ENCODE measurements at places on chromosomes 13 and 19.

DNA sequence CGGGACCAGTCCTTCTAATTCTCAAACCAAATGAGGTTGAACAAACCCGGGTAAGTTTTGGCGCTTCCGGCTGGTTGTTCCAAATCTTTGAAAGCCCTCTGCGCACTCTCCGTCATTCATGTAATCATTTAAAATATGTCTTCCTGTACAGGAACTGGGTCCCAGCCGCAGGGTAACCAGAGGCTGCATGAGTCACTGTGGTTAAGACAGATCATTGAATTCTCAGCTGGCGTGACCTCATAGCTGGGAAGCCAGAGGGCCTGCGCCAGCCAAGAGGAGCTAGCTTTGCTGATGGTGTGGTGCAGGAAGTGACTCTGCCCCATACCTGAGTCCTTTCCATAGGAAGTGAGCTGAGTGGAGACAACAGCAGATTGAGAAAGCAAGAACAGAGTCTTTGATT, 135.2 kb downstream of the TSHZ3 start:
- DNase-seq, result no peak

- DNase-seq, result no peak
These were observed 2.1 kb downstream of the NKPD1 start for GRCh38 chr19:45158503-45159209.

DNA sequence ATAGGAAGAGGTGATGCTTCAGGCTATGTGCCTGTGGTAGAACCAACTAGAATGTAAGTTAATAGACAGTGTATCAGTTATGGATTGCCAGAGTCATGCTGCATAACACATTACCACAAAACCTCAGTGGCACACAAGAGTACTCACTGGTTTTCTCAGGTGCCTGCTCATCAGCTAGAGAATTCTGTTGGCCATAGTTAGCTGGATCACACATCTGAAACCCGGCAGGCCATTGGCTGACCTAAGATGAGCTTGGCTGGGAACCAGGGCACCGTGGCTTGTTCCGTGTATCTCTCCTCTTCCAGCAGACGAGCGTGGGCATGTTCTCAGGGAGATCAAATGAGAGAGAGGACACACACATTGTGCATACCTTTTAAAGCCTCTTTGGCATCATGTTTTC, 76.7 kb downstream of the TEX26 start:
- DNase-seq, result no peak

DNA sequence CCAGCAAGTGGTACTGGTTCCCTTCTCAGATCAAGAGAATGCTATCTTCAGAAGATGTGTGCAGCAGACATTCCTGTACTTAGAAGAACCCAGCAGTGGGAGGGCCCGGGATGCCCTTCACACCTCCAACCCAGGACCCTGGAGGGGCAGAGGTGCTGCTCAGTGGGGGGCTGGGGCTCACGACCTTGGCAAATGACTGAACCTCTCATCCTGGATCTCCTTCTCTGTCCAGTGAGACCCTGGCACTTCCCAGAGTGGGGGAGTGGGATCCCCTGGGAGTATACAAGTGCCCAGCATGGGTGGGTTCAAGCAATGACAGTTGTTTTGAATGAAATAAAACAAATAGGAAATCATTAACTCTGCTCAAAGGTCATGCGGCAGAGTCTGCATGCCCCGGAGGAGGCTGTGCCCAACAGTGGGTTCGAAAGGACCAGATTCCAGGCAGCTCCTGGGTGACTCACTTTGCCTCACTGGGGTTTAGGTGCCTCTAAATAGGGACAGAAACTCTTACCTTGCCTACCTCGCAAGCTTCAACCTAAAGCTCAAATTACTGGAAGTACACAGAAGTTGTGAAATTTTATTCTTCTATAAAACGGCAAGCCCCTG, 26.9 kb downstream of the GGACT start:
- no peak for DNase-seq

DNA sequence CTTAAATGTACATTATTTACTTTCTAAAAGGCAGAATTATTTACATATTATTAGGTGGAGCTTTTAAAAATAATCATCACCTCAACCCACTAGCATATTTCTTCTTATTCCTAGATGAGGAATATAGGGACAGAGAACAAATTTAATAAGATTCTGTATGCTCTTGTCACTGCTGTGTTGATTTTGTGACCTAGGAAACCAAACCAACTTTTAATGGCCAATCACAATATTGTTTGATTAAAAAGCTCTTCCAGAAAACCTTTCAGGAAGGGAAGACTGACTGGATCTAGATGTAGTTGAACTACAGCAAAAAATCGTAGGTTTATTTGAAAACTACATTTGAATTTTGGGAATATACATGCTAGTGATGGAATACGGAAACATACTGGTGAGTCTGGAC, 91.8 kb upstream of the RAP2A start:
- DNase-seq, result no peak

- DNase-seq, result no peak
These were observed 7.3 kb upstream of the CYP2A7 start for GRCh38 chr19:40889366-40889765.

DNA sequence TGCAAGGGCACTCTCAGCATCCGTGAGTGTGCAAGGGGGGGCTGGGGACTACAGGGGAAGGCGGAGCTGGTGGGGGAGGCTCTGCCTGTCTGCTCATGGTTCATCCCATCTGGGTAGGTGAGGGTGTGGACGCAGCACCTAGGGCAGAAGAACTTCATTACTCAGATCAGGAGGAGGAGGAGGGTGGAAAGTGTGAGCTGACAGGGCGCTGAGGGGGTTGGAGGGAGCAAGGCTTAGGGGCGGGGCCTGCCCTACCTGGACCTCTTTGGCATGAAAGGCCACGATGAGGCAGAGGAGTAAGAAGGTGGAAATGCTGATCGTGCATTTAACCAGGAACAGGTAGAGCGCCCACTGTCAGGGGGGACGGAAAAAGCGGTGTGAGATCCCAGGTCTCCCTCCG, 4.5 kb downstream of the KCNN4 start:
- DNase-seq, result no peak

- no peak for DNase-seq
These were observed 181.4 kb upstream of the TUBA3C start for GRCh38 chr13:19362946-19363510.
